ENCODE measurements at places on chromosomes 11 and 22.

- no peak for DNase-seq
Observed at GRCh38 chr11:111283945-111284481, 14.3 kb upstream of the POU2AF3 start.

- DNase-seq = no peak
Observed at GRCh38 chr11:121928597-121929580, 187.1 kb downstream of the BLID start.

GRCh38 chr11:61163714-61164605, 2.7 kb upstream of the VPS37C start:
- no peak for DNase-seq

DNA sequence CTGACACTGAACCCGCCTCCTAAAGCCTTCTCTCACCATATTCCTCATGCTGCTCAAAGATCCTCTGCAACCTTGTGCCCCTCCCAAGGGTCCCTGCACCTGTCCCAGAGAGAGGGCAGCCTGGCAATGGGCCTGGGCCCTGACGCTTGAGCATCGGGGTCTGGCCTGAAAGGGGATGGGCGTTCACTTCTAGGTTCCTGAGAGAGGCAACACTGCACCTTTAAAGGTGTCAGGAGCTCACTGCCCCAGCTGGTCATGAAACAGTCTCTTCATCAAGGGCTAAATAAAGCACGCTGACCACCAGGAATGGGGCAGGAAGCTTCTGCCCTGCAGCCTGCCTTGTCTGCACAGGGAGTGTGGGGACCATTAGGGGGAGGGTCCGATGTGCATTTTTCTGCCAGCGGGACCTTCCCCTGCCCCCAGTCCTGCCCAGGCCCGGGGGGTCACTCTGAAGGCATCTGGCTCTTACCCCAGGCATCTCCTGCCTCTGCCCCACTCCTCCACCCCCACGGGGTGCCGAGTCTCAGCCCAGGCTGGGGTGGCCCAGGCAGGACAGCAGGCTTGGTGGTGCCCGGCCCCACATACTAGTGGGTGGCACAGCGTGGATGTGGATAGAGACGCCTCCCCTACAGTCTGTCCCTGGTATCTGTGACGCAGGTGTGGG, 3.5 kb downstream of the C11orf21 start:
- no peak for DNase-seq

- DNase-seq = no peak
Observed at GRCh38 chr22:45217345-45217744, 23.3 kb downstream of the KIAA0930 start.

DNA sequence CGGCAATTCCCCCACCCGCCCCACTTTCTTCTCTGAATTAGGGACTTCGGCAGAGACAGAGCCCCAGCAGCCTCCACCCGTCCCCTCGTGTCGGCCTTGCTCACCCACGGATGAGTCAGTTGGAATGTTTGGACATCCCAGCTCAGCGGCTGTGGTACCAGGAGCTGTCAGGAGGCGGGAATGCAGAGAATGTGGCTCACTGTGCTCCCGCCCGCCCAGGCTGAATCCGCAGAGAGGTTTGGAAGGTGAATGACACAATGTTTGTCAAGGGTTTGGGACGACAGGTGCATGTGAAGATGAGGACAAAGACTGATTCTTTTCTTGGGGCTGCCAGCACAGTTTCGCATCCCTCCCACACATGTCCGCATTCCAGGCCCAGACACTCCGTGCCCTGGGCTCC, 39.6 kb downstream of the LIF start:
- DNase-seq = no peak

- DNase-seq = no peak
Observed at GRCh38 chr11:130099356-130099755, 29.7 kb downstream of the APLP2 start.

- no peak for DNase-seq
Observed at GRCh38 chr22:46830841-46831240, 68.4 kb downstream of the TBC1D22A start.

All from activated T-cell treated with anti-CD3 and anti-CD28 coated beads for 4 hours (primary cell).